ENCODE measurements at places on chromosomes 4 and X. TPM values are rescaled to one million over a fixed set of nuclear protein-coding genes. Genes with fewer than 3 reads are reported as not detected.

Gene KIAA1210
- not detected for polyA plus RNA-seq

Gene CFAP47
- 0.68 TPM for polyA plus RNA-seq

Gene MAGEB18
- not detected for polyA plus RNA-seq

Gene IKBKG
- 23.1 TPM for polyA plus RNA-seq

Gene SRD5A3
- polyA plus RNA-seq, result 37.1 TPM

Gene ZNF280C
- polyA plus RNA-seq, result 1.7 TPM

Gene MMAA
- 14.0 TPM for polyA plus RNA-seq

Gene GATA1
- 1.5 TPM for polyA plus RNA-seq

Gene WFS1
- 31.7 TPM for polyA plus RNA-seq
